ENCODE measurements at places on chromosomes 13 and 19.

DNA sequence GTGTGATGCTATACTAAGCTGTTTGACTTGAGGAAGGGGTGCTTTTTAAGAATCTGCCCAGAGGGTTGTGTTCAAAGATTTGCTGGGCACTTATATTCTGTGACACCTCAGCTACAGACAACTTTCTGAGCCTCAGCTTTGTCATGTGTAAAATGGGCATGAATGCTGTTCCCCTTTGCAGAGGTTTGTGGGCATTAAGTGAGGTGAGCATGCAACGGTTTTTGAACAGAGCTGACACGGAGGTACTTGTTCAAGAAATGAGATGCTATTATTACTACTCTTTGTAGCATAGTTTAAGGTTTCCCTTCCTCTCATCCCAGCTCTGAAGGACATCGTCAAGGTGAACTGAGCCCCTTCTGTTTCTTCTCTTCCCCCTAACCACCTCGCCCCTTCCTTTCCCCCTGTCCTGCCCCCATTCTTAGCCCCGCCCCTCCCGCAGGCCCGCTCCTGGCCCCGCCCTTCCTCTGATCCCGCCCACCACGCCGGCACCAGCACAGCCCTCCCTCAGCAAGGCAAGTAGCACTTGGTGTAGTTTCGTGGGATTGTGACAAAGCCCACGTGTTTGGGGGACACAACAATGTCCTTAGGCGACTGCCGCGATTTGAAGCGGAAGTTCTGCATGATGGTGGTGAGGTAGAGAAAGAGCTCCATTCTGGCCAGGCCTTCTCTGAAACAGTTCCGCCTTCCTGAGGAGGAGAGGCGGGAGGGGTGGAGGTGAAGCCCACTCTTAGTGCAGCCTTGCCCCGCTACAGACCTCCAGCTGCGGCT lies 26.1 kb upstream of the CYP2A7 start:
- no peak for DNase-seq

GRCh38 chr13:109654341-109655205 lies 131.8 kb downstream of the IRS2 start:
- DNase-seq, result no peak

GRCh38 chr13:34756572-34756971 lies 185.5 kb upstream of the NBEA start:
- no peak for DNase-seq

DNA sequence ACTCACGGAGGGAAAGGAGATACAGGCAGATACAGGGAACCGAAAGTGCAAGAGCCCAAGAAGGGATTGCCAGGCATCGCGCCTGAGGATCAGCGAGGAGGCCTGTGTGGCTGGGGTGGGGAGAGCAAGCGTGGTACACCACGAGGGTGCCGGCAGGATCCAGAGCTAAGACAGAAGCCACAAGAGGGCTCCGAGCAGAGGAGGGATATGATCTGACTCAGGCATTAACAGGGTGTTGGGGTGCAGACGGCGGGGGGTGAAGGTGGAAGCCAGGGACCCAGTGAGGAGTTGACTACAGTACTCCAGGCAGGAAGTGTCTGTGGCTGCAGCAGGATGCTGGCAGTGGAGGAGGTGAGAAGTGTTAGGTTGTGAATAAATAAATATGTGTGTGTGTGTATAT lies 5.4 kb upstream of the PPP1R37 start:
- DNase-seq, result no peak

DNA sequence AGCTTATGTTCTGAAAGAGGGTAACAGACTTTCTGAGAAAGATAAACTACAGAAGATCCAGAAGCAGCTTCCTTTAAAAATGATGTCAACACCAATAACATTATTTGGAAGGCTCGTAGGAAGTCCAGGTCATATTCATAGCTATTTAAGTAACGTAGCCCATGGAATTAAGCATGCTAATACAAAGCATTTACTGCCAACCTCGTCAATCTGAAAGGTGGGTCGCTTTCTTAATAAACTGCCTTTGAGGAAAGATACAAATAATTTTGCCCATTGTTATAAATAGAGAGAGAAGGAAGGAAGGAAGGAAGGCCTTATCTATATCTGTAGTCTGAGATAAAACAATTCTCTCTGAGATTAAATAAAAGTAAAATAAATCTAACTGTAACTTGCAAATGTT lies 80.3 kb downstream of the STARD13 start:
- DNase-seq, result no peak

DNA sequence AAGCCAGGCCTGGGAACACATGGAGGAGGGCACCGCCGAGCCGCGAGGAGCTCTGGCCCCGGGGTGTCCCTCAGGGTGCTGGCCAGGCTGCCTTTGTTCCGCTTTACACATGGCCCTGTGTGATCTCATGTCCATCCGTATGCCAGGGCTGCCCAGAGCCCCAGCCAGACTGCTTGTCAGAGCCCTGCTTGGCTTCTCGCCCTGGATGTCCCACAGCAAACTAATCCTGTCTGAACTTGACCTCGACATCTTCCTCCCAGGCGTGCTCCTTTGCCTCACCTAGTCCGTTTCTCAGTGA lies 14.3 kb downstream of the BCKDHA start:
- no peak for DNase-seq

DNA sequence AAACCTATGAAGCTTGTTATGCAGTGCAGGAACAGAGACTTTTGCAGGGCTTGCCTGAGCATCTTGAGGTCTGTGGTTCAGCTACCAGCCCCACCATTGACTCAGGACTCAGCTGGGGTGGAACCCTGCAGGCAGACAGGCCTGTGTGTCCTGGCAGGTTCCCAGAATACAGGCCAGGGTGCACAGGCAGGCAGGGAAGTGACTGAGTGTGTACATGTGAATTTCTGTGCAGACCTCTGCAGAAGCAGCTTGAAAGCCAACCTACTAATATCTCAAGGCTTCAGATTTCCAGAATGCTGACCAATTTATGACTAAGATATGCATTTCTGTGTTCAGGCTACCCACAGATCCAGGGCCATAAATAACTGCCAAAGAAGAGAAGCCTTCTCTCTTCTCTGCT lies 254.4 kb downstream of the DLEU7 start:
- DNase-seq, result no peak

GRCh38 chr19:44845286-44845611 lies 848 bp upstream of the NECTIN2 start:
- no peak for DNase-seq

GRCh38 chr13:98358937-98359336 lies 181.9 kb upstream of the RNF113B start:
- no peak for DNase-seq

GRCh38 chr19:10809651-10810285 lies 26.2 kb downstream of the TMED1 start:
- DNase-seq, result no peak

DNA sequence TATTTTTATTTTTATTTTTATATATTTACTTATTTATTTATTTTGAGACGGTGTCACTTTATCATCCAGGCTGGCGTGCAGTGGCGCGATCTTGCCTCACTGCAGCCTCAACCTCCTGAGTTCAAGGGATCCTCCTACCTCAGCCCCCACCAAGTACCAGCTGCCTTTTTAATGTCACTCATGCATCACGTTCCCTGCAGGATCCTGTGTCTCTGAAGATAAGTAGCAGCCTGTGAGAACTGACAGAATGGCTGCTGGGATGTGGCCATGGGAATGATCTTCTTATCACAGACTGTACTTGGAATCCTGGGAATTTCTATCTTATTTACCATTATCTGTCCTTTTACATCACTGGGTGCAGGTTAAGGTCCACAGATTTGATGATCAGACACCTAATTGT lies 9.2 kb upstream of the ZNF761 start:
- no peak for DNase-seq

DNA sequence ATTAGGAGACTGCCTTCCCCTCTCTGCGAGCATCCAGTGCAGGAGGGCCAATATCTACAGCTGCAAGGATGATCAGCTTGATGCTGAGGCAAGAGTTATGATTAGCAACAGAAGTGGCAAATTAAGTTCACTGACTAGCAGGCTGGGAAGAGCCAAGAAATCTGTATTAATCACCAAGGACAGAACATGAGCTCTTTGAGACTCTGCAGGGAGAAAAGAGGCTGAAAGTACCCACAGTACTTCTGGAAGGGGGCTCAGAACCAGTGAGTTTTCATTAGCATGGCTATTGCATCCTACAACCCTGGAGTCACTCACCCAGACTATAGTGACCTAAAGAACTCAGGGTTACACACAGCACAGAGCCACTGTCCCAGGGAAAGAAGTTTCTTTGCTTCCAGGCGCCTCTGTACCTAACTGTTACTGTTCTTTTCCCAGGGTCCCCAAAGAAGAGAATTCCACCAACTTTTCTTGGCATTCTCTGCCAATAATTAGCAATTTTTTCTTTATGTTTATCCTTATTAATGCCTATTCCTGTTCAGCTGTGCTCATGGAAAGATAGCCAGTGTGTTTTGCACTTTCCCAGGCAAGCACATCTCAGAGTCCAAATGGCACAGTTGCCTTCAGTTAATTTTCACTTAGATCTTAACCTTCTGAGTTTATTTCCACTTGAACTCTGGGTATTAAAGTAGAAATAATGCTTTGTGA lies 25.8 kb upstream of the MEDAG start:
- DNase-seq, result no peak

- DNase-seq, result no peak
Observed at GRCh38 chr13:90999401-90999800, 348.1 kb upstream of the MIR17HG start.

DNA sequence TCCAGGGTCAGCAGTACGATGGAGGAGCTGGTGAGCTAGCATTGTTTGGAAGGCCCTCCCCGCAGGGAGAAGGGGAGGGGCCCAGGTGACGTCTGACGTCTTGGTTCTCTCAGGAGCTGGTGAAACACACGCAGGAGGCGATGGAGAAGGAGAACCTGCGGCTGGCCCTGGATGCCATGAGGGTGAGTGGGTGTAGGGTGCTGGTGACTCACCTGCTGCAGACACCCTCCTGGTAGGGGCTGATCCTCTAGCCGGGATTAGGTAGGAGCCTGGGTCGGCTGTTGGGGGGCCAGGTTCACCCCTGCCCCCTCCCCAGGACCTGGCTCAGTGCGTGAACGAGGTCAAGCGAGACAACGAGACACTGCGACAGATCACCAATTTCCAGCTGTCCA lies 55.8 kb downstream of the VAV1 start:
- DNase-seq, result no peak

All from cortex of kidney (tissue), 1 donor.